ENCODE measurements at places on chromosomes 13 and 19. TPM values are rescaled to one million over a fixed set of nuclear protein-coding genes. Genes with fewer than 3 reads are reported as not detected.

DNA sequence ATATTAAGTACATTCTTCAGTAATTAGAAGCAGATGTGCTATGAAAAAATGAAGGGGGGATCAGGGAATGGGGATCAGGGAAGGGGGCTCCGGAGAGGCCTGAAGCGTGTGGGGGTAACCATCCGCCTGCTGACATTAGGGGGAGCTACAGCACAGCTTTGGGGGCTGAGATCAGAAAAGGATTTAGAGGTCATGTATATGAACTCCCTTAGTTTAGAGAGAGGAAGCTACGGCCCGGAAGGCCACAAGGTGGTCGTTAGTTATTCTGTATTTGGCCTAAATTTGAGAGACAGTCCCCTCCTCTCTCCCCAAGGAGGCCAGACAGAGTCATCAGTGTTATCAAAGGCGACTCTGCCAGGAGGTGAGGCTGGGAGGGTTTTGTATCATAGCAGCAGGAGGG is 99.0 kb downstream of the TM9SF2 start:
- no peak for DNase-seq

DNA sequence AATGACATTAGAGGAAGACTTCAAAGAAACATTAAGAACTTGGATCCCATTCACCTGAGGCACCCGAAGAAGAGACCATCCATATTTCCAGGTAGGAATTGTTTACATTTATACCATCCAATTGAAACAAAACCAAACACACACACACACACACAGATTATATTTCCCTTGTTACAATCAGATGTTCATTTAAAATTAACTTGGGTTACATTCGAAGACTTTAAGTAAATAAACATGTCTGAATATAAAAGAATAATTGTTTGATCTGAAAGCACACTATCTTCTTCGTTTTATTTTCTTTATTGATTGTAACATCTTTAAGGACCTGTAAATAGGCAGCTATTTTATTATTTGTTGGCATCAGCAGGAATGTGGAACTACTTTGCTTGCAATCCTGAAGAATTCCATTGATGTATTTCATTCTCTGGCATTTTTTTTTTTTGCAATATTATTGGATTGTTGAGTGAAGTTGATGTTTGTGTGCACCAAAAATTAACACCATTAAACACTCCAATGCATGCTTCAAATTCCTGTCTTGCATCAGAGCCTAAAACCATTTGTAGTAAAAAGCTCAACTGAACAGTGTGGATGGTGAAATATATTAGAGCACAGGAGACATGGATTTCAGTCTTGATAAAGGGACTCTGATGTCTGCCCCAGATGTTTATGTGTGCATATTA is 85.3 kb upstream of the FRY start:
- DNase-seq: no peak

PAK4 gene
- total RNA-seq: 15.8 TPM

DNA sequence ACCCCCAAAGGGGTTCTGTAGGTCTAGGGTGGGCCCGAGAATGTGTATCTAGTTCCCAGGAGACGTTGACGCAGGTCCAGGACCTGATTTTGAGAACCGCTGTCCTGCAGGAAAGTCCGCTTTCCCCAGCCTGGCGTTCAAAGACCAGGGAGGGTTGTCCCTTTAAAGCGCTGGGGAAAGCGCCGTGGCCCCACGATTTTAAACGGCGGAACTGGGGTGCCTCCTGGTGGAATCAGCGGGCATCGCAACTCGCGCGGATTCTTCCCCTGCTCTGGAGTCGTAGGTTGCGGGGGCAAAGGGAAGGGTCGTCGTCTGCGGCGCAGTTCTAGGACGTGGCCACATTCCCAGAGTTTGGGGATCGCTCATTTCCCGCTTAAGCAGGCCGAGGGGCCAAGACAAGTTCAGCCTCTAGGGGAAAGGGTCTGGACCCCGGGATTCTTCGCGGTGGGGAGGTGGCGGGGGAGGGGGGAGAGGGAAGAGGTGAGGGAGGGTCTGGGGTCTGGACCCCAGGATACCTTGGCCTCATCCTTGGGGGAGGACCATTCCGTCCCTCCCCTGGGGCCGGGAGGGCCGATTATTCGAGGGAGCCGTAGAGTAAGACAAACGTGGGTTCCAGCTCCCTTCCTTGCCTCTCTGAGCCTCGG is 7.7 kb downstream of the PNMA8B start:
- peak; percentile 77 for DNase-seq

DNA sequence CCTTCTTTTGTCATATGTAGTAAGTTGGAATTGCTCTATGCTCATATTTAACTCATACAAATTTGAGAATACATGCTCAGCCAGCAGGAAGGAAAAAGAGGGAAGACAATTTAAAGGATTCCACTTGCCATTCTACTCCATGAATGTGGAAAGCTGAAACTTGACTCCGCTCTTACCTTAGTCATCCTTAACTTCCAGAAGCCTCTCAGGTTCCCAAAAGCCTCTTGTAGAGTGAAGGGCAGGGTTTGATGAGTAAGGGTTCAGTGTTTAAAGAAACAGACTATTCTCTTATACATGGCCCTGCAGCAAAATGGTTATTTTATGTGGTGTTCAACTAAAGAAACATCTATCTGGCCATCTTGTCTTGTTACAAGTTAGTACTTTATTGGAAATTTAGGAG is 27.1 kb downstream of the FAM124A start:
- DNase-seq: no peak

- DNase-seq: no peak
Measured at GRCh38 chr13:90416938-90417337, 930.5 kb upstream of the MIR17HG start.

DNA sequence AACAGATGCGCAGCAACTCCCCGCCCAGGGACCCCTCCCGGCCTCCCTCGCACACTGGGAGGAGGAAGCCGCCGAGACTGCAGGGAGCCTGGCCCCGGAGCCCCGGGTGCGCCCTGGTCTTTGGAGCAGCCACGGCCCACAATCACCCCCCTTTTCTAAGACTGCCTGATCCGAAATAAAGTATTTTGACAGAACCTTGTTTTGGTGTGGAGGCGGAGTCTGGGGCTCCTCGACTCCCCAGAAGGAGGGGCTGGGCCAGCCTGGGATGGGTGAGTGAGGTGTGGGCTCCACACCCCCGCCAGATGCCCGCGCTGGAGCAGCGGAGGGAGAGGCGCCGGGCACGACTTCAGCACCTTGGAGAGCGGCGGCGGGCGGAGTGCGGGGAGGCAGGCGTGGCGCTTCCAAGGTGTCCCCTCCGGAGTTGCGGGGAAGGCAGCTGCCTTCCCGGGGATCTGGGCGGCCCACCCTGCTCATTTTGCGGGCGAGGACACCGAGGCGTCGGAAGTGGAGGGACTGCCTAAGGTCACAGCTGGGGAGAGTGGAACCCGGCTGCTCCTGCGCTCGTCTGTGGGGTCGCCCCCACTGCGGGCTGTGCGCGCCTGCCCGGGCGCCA is 9.4 kb downstream of the SIRT6 start:
- peak; percentile 63 for DNase-seq

DNA sequence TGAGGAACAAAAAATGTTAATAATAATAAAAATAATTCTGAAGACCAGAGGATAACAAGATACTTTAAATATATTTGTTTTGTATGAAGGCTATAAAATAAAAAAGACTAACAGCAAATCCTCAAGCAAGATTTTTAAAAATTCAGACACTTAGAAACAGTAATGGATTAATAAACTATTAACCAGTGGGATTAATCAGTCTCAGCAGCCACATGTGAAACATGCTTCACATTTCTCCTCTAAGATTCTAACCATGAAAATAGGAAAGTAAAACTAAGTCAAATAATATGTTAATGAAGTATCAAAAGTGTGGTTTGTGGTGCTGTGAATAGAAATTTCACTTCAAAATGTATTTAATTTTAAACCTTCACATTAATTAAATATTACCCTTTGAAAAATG is 57.4 kb downstream of the KCNRG start:
- no peak for DNase-seq

DNA sequence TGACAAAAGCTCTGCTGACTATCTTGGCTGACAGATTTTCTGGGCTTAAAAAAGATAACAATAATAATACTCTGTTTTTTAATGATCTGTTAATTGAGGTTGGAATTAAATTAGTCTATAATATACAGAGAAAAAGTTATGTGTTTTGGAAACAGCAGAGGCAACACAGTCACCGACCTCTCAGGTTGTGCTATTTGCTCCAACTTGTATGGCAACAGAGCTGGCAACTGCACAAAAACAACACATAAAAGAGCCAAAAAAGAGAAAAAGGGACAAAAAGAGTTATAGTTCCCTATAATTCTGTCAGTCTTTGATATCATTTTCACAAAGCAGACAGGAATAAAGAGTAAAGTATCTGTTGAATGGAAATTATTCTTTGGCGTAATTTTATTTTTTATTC is 102.3 kb upstream of the POSTN start:
- no peak for DNase-seq

- no peak for DNase-seq
Measured at GRCh38 chr13:63636316-63636993, 2220.8 kb upstream of the PCDH20 start.

DNA sequence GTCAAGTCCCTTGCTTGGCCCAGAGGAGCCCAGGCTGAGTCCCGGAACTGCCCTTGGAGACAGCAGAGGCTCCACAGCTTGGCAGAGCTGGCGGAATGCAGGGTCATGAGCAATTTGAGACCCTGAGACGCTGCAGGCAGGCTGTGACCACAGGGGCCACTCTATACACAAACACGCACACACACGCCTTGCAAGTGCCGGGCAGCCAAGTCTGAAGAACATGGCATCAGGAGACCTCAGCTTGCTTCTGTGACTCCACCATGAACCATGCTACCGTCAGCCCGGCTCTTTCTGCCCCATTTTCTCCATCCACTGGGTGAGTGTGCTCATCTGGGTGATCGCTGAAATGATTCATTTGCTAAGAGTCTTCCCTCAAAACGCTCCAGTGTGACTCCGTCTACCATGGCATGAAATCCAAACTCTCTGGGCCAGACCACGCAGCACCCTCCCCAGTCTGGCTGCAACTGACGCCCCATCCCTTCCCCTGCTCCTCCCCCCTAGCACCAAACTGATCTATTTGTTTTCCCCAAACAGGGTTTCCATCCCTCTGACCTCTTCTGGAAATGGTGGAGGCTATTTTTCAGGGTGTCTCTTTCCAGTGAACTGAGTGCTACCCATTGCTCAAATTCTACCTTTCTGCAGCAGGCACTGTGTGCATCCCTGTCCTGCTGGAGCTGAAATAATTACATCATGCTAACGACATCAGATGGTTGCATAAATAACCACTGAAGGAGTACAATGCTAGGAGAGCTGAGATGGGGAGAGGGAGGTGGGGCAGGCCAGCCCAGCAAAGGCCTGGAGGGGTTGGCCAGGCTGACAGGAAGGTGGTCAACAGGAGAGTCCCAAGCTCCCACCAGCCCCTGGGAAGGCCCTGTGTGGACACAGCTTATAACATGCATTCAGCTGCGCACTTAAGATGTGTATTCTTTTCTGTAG is 3.1 kb downstream of the CARS2 start:
- no peak for DNase-seq

DNA sequence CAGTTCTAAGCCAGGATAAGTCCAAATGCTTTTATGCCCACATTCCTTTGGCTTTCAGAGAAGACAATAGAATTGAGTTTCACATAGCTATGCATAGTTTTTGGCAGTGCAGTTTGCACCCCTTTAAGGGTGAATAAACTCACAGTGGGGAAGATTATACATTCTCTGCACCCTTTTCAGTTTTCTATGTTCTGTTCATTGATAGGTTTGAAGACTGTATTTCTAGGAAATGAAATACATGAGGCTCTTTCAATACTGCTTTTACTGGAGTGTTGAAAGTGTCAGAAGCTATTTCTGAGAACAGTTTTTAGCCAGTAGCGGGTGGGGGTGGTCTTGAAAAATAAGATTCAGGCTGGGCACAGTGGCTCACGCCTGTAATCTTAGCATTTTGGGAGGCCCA is 46.2 kb downstream of the IPO5 start:
- DNase-seq: no peak

DNA sequence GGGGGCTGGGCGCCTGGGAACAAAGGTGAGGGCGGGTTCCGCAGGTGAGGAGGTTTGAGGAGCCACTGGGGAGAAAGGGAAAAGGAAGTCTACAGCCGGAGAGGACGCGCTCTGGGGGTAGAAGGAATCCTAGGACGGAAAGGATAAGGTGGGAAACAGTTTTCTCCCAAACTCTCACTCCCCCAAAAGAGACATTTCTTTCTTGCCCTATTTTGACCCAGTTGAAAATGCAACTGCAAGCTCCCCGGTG is 651 bp upstream of the POLR1D start:
- no peak for DNase-seq

DNA sequence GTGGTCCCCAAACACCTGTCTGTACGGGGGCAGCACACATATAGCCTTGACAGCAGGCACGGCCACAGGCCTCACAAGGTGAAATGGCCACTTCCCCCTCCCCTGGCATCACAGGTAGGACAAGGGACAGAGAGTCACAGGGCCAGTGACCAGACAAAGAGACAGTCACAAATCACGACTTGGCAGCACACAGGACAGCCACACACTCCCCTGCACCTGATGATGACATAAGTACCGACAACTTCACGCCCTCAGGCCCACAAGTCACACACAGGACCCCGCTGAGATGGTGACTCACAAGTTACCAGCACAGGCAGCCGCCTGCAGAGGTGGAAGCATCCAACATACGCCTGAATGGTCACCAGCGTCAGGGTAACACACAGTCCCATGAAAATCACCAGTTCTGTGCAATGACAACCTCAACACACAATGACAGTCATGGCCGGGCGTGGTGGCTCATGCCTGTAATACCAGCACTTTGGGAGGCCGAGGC is 16.5 kb downstream of the TYK2 start:
- DNase-seq: no peak

DNA sequence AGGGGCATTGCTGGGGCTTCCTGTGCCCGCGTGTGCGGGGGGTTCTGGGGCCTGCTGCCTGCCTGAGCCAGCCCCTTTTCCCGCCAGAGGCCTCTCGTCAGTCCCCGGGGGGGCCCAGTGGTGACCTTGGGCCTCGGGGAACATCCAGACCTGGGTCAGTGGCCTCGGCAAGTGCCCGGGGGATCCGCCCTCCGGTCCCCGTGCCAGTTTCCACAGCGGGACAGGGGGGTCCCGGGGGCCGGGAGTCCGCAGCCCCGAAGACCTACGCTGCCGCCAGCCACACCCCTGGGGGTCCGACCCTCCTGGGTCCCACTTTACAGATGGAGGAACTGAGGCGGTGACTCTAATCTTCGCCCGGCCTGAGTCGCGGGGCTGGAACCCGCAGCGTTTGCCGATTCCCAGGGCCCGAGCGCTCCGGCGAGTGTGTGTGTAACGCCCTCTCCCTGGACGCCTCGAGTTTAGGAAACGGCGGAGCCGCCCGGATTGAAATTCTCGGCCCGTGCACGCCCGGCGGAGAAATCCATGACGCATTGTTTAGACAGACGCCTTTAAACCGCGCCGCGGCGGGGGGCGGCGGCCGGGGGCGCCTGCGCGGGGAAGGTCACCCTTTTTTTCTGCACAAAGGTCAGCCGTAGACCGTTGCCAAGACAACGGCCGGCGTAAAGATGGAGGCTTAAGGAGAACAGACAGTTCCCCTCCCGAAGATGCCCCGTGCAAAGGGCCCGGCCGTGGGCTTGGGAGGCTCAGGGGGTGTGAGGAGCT is 39.3 kb downstream of the EFNA2 start:
- DNase-seq: peak; percentile 80

All from left cardiac atrium (tissue), 4 donors.